Motor neuron (in vitro differentiated cells): ENCODE measurements at places on chromosomes 1 and 21.

DNA sequence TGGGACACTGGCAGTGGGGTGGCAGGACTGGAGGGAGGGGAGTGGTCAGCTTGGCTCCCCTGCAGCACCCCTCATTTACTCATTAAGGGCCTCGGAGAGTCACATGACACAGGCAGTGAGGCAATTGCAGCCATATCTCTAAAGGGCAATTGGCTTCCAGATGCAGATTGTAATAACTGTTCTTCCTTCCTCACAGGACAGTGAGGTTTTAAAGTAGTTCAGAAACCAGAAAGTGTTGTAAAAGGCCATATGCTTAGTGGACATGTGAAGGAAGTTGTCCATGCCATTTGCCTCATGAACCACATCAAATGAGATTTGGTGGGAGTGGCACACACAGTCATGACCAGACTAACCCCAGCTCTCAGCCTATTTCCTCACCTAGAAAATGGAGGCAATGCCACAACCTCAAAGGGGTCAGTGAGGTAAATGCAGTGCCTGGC is 11.1 kb downstream of the MTX1 start:
- peak; percentile 64 for ATAC-seq

DNA sequence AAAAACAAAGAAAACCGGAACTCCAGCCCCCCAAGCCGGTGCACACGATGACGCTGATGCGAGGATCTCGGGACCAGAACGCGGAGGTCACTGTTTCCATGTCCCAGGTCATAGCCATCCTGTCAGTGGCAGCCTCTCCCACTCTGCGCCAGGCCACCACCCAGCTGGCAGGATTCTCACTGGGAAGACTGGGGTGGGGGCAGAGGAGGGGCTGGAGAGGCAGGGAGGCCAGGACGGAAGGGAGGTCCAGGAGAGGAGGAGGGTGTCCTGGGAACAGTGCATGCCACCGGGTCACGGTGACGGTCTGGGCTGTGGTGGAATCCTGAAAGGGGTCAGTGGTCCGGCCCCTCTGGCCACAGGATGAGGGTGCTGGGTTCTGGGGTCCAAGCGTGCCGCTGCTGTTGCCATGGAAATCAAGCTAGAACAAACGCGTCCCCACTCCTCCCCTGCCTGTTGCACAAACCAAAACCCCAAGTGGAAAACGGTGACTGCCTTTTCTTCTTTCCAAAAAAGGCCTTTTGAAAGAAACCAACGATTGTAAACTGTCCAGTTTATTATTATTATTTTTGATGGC is 26.1 kb downstream of the MRPL37 start:
- no peak for ATAC-seq

DNA sequence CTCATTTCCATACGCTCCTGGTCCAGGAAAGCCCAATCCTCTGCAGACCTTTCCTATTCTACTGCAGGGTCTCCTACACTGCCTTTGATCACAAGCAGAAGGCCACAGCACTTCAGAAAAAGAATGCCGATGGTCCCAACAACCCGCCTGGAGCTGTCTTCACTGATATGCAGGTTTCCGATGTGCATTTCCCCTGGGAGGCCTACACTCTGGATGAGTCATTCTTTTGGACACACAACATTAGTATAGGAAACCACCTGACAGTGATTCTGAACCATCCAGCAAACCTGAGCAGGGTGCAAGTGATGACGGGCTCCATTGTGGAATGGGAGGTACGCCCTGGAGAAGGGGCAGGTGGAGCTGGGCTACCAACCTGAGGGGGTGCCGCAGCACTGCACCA is 15.0 kb downstream of the PCAT6 start:
- ATAC-seq: no peak

GRCh38 chr1:10782491-10783244 is 13.8 kb downstream of the CASZ1 start:
- peak; percentile 43 for ATAC-seq

- ATAC-seq: no peak
Observed at GRCh38 chr1:38563942-38564735, 295.4 kb downstream of the RRAGC start.

DNA sequence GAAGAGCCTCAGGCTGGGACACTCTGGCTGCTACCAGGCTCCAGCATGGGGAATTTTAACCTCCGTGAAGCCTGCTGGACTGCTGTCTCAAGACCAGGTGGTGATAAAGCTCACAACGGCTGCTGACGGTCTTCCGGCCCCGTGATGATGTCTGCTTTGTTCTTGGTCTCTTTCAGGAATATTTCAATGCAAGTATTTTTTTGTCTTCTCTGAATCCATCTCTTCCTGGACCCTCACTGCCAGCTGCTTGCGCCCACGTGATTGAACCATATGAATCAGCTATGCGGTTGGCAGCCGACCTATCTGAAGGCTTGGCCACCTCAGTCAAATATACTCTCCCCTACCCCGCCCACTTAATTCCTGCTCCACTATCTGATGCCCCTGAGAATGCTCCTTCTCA is 14.6 kb upstream of the SLC6A17 start:
- no peak for ATAC-seq
